Activated CD4-positive, alpha-beta T cell treated with anti-CD3 and anti-CD28 coated beads, Interleukin-2, amount 10 ng/mL, durations not matched to agents 7 days and 5 days (primary cell): ENCODE measurements at places on chromosomes 3 and 15. TPM values are rescaled to one million over a fixed set of nuclear protein-coding genes. Genes with fewer than 3 reads are reported as not detected.

DNA sequence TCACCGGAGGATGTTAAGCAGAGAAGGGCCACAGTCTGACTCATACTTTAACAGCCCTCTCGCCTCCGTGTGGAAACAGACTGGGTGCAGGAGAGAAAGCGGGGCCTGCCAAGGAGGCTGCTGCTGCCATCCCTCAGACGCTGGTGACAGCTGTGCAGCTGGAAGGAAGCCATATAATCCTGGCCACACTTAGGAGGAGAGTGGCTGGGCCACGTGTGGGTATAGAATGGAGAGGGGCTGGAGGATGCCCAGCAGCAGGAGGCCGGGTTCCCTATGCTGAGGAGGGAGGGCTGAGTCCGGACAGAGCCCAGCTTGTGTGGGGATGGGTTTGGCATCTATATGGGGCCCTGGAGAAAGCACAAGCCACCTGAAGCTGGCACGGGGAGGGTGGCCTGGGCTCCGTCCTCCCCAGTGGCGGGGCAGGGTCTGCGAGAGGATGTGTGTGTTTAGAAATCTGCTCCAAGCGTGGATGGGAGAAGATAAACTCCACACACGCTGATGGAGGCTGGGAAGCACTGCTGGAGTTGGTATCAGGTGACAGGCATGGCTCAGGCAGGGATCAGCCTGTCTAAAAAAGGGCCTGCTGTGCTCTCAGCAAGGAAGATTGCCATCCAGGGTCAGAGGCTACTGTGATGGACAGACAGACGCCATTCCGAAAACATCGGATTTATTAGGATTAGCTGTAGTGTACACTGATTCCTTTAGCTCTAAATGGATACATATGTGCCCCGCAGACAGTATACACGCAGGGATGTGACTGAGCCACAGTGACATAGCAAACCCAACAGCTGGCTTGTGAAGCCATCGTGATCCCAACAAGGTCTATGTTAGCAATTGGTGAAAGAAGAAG is 15.9 kb downstream of the ABTB1 start:
- no peak overlapping the region for H3K27ac ChIP-seq
- no peaks in the 10 kb centered on the region for H3K27me3 ChIP-seq
- no peak for DNase-seq
- H3K4me3 ChIP-seq = no peak overlapping the region
- no peaks in the 10 kb centered on the region for H3K36me3 ChIP-seq

DNA sequence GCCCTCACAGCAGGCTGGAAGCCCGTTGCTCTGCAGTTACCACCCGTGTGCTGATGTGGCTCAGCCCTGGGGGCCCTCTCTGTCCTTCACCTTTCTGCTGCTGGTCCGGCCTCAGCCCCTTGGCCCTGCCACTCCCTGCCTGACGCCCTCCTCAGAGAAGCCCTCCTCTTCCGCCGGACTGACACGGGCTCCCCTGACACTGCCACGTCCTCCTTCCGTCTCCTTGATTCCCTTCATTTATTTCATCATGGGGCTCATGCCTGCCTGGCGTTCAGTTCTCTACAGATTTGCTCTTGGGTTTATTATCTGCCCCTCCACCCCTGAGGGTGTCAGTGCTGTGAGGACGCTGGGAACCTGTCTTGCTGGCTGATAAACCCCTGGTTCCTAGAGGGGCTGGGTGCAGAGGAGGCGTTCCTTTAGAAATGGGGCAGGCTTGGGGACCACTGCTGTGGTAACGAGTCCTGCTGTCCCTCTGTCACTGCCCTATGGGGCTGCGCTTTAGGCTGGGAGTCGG is 19.6 kb downstream of the FBLN2 start:
- H3K36me3 ChIP-seq = no peaks in the 10 kb centered on the region
- no peak overlapping the region for H3K27ac ChIP-seq
- H3K27me3 ChIP-seq = no peaks in the 10 kb centered on the region
- no peak for DNase-seq

- no peaks in the 10 kb centered on the region for H3K27me3 ChIP-seq
- H3K27ac ChIP-seq = no peak overlapping the region
- H3K36me3 ChIP-seq = no peaks in the 10 kb centered on the region
- DNase-seq = no peak
These were observed 620.3 kb upstream of the AGTR1 start for GRCh38 chr3:148077318-148077923.

GRCh38 chr3:20669184-20669583 is 483.2 kb upstream of the SGO1 start:
- no peaks in the 10 kb centered on the region for H3K36me3 ChIP-seq
- no peak overlapping the region for H3K4me3 ChIP-seq
- H3K4me1 ChIP-seq = no peaks in the 10 kb centered on the region
- H3K27me3 ChIP-seq = no peaks in the 10 kb centered on the region

- DNase-seq = no peak
- no peak overlapping the region for H3K4me3 ChIP-seq
- no peak overlapping the region for H3K27ac ChIP-seq
- H3K36me3 ChIP-seq = no peaks in the 10 kb centered on the region
These were observed 16.9 kb upstream of the CFAP161 start for GRCh38 chr15:81117136-81117535.

DNA sequence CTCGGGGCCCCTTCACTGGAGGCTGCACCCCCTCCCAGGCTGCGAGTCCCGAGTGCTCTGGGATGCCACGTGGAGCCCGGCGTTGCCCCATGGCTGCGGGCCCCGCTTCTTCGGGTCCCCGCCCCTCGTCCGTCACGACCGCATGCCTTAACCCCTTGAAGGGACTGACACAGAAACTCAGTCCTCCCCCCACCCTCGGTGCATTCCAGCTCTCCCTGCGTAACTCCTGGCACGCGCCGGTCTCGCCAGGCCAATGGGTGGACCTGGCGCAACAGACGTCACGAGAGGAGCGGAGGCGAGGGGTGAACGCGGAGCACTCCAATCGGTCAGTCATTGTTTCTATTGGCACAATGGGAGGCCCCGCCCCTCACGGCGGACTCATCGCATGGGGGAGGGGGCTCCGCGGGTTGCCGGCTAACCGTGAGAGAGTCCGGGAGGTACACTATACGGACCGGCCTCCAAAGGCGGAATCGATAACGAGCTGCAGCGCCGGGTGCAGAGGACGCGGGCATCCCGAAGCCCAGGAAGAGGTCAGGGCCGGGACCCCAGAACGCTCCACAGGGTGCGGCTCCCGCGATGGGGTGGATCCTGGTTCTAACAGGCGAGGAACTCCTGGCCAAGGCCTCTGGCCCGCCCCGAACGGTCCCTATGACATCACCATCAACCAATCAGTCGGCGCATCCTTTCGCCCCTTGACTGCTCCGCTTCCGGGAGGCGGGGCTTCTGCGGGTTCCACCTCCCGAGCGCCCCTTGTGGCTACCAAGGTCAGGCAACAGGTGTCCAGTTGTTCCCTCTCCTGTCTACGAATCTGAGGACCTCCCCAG is 1.0 kb upstream of the CELSR3 start:
- H3K4me3 ChIP-seq = peak overlapping the region; percentile 78
- peaks cover 22% of the 10 kb centered on the region for H3K4me1 ChIP-seq
- peaks cover 3% of the 10 kb centered on the region for H3K36me3 ChIP-seq
- DNase-seq = peak; percentile 92
- peaks cover 10% of the 10 kb centered on the region for H3K27me3 ChIP-seq
- H3K27ac ChIP-seq = peak overlapping the region; percentile 82

DNA sequence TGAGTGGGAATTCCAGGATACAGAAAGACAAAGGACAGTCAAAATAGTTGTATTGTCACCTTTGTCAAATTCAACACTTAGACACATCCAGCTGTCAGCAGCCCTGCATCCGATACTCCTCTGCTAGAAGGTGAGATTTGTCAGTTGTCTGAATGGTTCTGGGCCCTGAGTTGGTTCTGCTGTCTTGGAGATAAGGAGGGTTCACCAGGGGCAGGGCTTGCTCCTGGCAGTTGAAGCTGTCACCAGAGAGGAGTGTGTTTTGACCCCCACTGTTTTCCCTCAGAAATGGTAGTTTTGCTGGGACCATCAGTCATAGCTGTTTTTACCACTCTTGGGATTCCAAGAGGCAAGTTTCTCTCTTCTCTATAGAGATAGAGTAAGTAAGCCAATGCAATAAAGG is 3.2 kb upstream of the KY start:
- DNase-seq = no peak
- H3K27me3 ChIP-seq = peaks cover 22% of the 10 kb centered on the region
- H3K27ac ChIP-seq = no peak overlapping the region
- no peak overlapping the region for H3K4me3 ChIP-seq

DNA sequence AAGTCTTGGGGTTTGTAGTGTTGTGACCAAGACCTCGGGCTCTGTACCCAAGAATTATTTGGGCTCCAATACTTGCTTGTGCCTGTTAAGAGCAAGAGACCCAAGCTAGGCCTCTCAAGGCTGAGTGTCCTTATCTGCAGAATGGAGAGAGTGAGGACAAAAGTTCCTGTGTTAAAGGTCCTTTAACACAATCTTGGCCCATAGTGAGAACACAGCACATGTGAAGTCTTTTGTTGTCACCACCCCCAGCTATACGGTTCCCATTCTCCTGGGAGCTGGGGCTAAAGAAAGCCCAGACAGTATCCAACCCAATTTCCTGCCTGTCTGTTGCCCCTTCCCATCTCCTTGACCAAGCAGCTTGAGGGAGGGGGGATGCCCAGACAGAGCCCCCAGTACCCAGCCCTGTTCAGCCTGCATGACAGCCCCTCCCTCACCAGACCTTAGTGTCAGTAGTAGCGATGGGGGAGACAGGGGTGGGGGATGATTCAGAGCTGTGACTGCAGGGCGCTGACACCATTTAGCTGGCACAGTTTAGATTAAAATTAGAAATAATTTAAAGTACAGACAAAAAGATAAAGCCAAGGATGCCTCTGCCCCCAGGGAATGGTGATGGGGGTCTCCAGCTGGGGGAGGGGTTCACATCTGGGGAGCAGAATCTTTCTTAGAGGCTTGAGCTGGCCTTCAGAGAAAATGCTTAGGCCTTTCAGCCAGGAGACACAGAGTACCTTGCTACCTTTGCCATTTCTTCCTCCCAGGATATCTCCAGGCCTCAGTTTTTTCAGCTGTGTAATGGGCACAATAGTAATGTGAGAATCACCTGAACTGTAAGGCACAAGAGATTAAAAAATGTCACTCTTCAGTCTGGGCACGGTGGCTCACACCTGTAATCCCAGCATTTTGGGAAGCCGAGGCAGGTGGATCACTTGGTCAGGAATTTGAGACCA is 2.7 kb downstream of the PRKCD start:
- DNase-seq = no peak
- H3K4me1 ChIP-seq = peaks cover 34% of the 10 kb centered on the region
- no peaks in the 10 kb centered on the region for H3K36me3 ChIP-seq
- H3K27me3 ChIP-seq = peaks cover 14% of the 10 kb centered on the region

- DNase-seq = peak; percentile 6
- H3K36me3 ChIP-seq = peaks cover 11% of the 10 kb centered on the region
- peak overlapping the region; percentile 98 for H3K27ac ChIP-seq
- H3K27me3 ChIP-seq = no peaks in the 10 kb centered on the region
- peak overlapping the region; percentile 16 for H3K4me3 ChIP-seq
These were observed 61.4 kb upstream of the KLF13 start for GRCh38 chr15:31265090-31265870.

DNA sequence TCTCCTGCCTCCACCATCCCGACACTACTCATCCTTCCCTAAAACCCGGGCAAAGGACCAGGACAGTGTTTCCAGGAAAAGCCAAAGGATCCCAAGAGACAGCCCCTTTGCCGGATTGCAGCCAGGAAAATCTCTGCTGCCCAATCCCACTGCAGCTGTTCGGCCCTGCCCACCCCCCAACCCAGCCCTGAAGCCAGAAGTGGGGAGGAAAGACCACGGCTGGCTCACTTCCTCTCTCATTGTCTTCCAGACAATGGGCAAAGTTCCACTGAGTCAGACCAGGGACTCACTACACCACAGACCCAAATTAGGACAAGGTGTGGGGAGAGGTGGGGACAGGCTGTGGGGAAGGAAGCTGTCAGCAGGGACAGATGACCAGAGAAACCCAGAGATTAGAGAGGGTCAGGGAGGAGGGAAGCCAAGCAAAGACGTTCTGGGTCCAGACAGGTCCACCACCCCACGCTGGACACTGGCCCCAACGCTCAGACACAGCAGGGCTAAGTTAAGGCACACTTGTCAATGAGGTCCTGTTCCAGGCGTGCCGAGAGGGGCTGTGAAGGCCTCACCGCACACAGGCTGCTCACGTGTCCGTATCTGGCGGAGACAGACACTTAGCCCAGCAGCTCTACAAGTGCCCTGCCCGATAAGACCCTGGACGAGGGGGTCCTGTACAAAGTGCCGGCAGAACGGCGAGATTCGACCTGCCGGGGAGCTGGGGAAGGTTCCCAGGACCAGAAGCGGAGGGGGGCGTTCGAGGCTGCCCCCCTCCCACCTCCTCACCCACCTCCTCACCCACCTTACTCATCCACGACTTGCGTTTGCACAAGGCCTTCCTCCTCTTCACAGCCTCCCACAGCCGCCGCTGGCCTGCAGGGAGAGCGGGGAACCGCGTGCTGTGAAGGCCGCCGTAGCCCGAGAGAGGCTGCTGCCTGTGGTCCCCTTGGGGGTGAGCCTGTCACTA is 21.9 kb downstream of the TNK2 start:
- H3K4me1 ChIP-seq = peaks cover 1% of the 10 kb centered on the region
- H3K36me3 ChIP-seq = peaks cover 25% of the 10 kb centered on the region
- no peak overlapping the region for H3K4me3 ChIP-seq
- no peaks in the 10 kb centered on the region for H3K27me3 ChIP-seq
- H3K27ac ChIP-seq = no peak overlapping the region

GRCh38 chr3:27521179-27521871 is 37.1 kb upstream of the SLC4A7 start:
- H3K27me3 ChIP-seq = no peaks in the 10 kb centered on the region
- no peaks in the 10 kb centered on the region for H3K36me3 ChIP-seq
- no peak for DNase-seq
- no peak overlapping the region for H3K4me3 ChIP-seq
- H3K27ac ChIP-seq = no peak overlapping the region
- H3K4me1 ChIP-seq = no peaks in the 10 kb centered on the region

GRCh38 chr15:32657198-32657883 is 15.8 kb downstream of the SCG5 start:
- no peak overlapping the region for H3K4me3 ChIP-seq
- no peaks in the 10 kb centered on the region for H3K27me3 ChIP-seq
- peaks cover 18% of the 10 kb centered on the region for H3K4me1 ChIP-seq
- peaks cover 35% of the 10 kb centered on the region for H3K36me3 ChIP-seq
- H3K27ac ChIP-seq = peak overlapping the region; percentile 16
- DNase-seq = peak; percentile 21

- DNase-seq = no peak
- no peak overlapping the region for H3K4me3 ChIP-seq
- H3K27me3 ChIP-seq = peaks cover 11% of the 10 kb centered on the region
- no peaks in the 10 kb centered on the region for H3K36me3 ChIP-seq
- no peaks in the 10 kb centered on the region for H3K4me1 ChIP-seq
These were observed 486.8 kb downstream of the MAGI1 start for GRCh38 chr3:65551945-65552344.

GRCh38 chr3:43503067-43503728 is 118.6 kb downstream of the ANO10 start:
- H3K4me3 ChIP-seq = no peak overlapping the region
- H3K27ac ChIP-seq = no peak overlapping the region
- H3K36me3 ChIP-seq = peaks cover 1% of the 10 kb centered on the region

- peak overlapping the region; percentile 58 for H3K27ac ChIP-seq
- H3K4me1 ChIP-seq = peaks cover 45% of the 10 kb centered on the region
- peaks cover 35% of the 10 kb centered on the region for H3K36me3 ChIP-seq
- no peaks in the 10 kb centered on the region for H3K27me3 ChIP-seq
- no peak overlapping the region for H3K4me3 ChIP-seq
- DNase-seq = peak; percentile 41
These were observed 24.2 kb downstream of the DENND4A start for GRCh38 chr15:65767895-65768294.

GRCh38 chr3:157982359-157982758 is 123.9 kb downstream of the SHOX2 start:
- H3K4me1 ChIP-seq = no peaks in the 10 kb centered on the region
- no peak overlapping the region for H3K4me3 ChIP-seq
- H3K27me3 ChIP-seq = no peaks in the 10 kb centered on the region

The GABRA5 gene
- not detected for total RNA-seq

The TRIM42 gene
- total RNA-seq = not detected

The TRPC1 gene
- 1.2 TPM for total RNA-seq

The GASK1A gene
- total RNA-seq = not detected

The PCCB gene
- 19.9 TPM for total RNA-seq

The GPR62 gene
- not detected for total RNA-seq
